ENCODE measurements at places on chromosomes 3 and 15. TPM values are rescaled to one million over a fixed set of nuclear protein-coding genes. Genes with fewer than 3 reads are reported as not detected.

DNA sequence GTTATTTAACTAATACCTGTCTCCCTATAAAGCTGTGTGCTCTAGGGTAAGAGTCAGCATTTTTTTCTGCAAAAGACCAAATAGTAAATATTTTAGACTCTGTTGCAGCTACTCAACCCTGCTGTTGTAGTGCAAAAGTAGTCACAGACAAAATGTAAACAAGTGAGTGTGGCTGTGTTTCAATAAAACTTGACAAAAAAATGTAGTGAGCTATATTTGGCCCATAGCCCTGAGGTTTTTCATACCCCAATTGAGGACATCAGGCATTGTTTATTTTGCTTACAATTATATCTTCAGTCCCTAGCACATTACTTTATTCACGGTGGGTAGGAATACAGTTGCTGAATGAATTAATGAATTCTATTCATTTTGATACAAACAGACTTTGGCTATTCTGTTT is 58.7 kb upstream of the TBC1D5 start:
- H3K4me3 ChIP-seq, result no peak overlapping the region
- no peak overlapping the region for H3K27ac ChIP-seq
- no peaks in the 10 kb centered on the region for H3K27me3 ChIP-seq
- H3K4me1 ChIP-seq, result peaks cover under 1% of the 10 kb centered on the region

GRCh38 chr3:76986876-76987474 is 52.9 kb upstream of the ROBO2 start:
- H3K27me3 ChIP-seq, result no peaks in the 10 kb centered on the region
- DNase-seq, result no peak
- H3K4me1 ChIP-seq, result no peaks in the 10 kb centered on the region
- H3K27ac ChIP-seq, result no peak overlapping the region
- no peaks in the 10 kb centered on the region for H3K36me3 ChIP-seq

DNA sequence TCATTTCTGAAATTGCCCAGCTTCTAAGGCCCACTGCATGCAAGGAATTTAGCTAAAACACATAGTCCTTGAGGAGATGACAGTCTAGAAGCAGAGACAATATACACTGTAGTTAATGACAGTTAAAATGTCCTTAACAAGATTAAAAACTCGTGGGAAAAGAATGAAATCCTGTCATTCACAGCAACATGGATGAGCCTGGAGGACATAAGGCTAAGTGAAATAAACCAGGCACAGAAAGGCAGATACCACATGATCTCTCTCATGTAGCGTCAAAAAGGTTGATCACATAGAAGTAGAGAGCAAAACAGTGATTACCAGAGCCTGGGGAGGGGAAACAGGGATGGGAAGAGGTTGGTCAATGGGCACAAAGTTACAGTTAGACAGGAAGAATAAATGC is 36.3 kb upstream of the GOLGA8J start:
- no peaks in the 10 kb centered on the region for H3K36me3 ChIP-seq
- no peak for DNase-seq
- no peak overlapping the region for H3K4me3 ChIP-seq
- H3K27me3 ChIP-seq, result peaks cover 11% of the 10 kb centered on the region
- H3K4me1 ChIP-seq, result no peaks in the 10 kb centered on the region

- H3K4me3 ChIP-seq, result no peak overlapping the region
- no peaks in the 10 kb centered on the region for H3K4me1 ChIP-seq
- no peak overlapping the region for H3K27ac ChIP-seq
Observed at GRCh38 chr15:92226020-92226612, 167.6 kb upstream of the ST8SIA2 start.

DNA sequence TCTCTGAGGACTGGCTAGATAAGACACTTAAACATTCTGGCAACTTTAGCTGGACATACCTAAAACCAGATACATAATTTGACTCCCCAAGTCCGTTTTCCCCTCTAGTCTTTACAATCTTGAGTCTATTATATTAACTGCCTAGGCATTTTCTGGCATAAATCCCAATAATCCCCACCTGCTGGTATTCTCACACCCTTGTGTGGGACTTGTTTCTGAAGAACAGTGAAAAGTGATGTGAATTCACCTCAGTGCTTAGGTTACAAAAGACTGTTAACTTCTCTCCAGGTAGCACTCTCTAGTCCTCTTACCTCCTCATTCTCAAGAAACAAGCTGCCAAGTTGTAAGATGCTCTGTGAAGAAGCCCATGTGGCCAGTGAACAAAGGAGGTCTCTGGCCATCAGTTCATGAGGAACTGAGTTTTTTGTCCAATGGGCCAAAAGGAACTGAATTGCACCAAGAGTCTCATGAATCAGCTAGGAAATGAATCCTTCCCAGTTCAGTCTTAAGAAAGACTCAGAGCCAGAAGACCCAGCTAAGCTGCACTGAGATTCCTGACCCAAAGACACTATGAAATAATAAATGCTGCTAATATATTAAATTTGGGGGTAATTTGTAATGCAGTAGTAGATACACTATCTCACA is 4.1 kb downstream of the OSBPL11 start:
- H3K4me1 ChIP-seq, result peaks cover 42% of the 10 kb centered on the region
- H3K36me3 ChIP-seq, result peaks cover 6% of the 10 kb centered on the region
- H3K27me3 ChIP-seq, result no peaks in the 10 kb centered on the region
- no peak for DNase-seq

GRCh38 chr15:97114900-97115760 is 784.6 kb downstream of the NR2F2 start:
- no peak overlapping the region for H3K27ac ChIP-seq
- no peaks in the 10 kb centered on the region for H3K36me3 ChIP-seq
- no peaks in the 10 kb centered on the region for H3K4me1 ChIP-seq
- DNase-seq, result no peak

GRCh38 chr3:17642474-17642873 is 100.0 kb downstream of the TBC1D5 start:
- peaks cover 23% of the 10 kb centered on the region for H3K4me1 ChIP-seq
- no peak for DNase-seq
- no peak overlapping the region for H3K27ac ChIP-seq
- no peaks in the 10 kb centered on the region for H3K27me3 ChIP-seq
- H3K4me3 ChIP-seq, result no peak overlapping the region

GRCh38 chr15:51289290-51289689 is 49.1 kb downstream of the CYP19A1 start:
- no peak for DNase-seq
- H3K4me1 ChIP-seq, result no peaks in the 10 kb centered on the region
- H3K36me3 ChIP-seq, result no peaks in the 10 kb centered on the region
- H3K27ac ChIP-seq, result no peak overlapping the region

DNA sequence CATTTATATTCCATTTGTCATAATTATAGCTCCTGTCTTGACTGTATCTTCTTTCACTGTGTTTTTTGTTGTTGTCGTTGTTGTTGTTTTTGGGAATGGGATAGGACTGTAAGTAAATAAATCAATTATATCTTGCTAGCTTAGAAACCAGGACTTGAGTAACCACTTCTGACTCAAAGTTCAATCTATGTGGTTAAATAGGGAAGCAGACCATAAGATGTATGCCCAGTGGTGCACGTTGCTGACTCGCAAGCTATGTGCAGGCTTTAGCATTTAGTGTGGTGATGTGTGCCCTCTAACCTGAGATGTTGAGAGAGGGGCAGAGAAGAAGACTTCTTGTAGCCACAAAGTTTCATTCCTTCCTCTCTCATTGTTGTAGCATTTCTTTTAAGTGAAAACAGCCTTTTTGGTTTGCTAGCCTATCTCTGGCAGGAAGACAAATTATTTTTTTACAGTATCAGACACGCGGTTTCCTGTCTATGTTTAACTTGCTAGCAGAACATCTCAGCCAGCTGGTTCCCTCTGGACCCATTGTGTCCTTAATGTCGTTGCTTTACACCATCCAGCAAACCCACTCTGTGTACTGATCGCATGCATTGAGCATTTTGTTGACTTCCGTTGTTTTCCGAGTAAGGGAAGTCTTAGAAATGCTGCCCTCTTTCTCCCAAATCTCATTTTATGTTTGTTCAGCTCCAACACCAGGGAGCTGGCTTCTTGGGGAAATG is 52.1 kb downstream of the TGFBR2 start:
- H3K4me3 ChIP-seq, result peak overlapping the region; percentile 62
- peaks cover 98% of the 10 kb centered on the region for H3K4me1 ChIP-seq
- H3K27me3 ChIP-seq, result no peaks in the 10 kb centered on the region
- peak overlapping the region; percentile 97 for H3K27ac ChIP-seq

DNA sequence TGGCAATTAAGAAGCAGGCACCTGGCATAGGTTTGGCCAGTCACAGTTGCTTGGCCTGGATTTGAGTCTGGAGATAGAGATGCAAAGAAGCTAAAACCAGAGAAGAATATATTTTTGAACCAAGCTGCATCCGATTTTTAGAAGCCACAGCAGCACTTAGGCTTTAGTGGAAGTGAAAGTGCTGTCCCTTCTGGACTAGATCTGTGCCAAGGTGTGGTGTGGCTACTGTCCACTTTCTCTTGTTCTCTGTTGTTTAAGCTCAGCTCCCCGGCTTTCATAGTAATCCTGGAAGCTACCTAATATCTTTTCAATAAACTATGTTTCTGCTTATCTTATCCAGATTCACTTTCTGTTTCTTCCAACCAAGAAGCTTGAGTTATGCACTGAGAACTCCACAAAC is 183.4 kb upstream of the THRB start:
- H3K27ac ChIP-seq, result no peak overlapping the region
- no peak overlapping the region for H3K4me3 ChIP-seq
- no peaks in the 10 kb centered on the region for H3K36me3 ChIP-seq
- no peak for DNase-seq
- peaks cover 6% of the 10 kb centered on the region for H3K4me1 ChIP-seq

DNA sequence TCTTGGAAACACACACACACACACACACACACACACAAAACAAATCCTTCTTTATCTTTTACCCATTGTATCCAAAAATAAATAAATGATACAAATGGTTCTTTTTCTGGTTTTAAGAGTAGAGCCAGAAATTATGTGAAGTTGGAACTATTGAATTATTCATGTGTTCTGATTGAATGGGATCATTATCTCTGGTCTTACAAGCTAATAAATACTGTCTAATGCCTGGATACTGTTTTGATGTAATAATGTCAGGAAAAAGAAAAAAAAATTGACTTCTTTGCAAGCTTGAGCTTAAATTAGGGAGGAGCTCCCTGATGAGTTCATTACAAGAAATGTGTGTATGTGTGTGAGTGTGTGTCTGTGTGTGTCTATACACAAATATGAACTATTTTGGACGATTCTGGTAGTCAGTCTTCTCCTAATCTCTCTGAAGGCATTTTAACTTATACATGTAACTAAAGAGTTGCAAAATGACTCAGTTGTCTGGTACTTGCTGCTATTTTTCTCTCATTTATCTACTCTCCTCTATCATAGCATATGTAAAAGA is 507.2 kb upstream of the AGTR1 start:
- H3K4me1 ChIP-seq, result no peaks in the 10 kb centered on the region
- H3K4me3 ChIP-seq, result no peak overlapping the region
- no peaks in the 10 kb centered on the region for H3K36me3 ChIP-seq
- H3K27me3 ChIP-seq, result no peaks in the 10 kb centered on the region
- no peak for DNase-seq
- H3K27ac ChIP-seq, result no peak overlapping the region

- no peak for DNase-seq
- H3K36me3 ChIP-seq, result no peaks in the 10 kb centered on the region
- H3K27ac ChIP-seq, result no peak overlapping the region
- H3K4me3 ChIP-seq, result peak overlapping the region; percentile 73
- peaks cover 11% of the 10 kb centered on the region for H3K4me1 ChIP-seq
Observed at GRCh38 chr15:65377105-65377975, 462 bp downstream of the IGDCC3 start.

DNA sequence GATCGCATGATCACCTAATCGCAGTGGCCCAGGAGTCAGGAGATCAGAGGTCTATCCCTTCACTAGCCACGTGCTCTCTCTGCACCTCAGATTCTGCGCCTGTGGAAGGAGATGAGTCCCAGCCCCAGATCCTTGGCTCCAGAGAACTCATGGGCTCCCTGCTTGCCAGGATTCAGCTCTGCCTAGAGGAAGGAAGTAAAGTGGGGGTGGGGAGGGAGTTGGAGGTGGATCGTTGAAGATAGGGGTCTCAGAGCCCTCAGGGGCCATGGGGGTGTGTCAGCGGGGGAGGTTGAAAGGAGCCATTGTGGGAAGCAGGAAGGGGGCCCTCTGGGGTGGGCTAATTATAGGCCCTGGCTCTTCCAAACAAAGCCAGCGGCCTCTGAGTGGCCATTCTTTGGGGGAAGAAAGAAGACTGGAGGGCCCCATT is 11.3 kb upstream of the STRA6 start:
- no peak overlapping the region for H3K27ac ChIP-seq
- H3K4me3 ChIP-seq, result no peak overlapping the region
- H3K27me3 ChIP-seq, result peaks cover 4% of the 10 kb centered on the region
- H3K36me3 ChIP-seq, result no peaks in the 10 kb centered on the region

DNA sequence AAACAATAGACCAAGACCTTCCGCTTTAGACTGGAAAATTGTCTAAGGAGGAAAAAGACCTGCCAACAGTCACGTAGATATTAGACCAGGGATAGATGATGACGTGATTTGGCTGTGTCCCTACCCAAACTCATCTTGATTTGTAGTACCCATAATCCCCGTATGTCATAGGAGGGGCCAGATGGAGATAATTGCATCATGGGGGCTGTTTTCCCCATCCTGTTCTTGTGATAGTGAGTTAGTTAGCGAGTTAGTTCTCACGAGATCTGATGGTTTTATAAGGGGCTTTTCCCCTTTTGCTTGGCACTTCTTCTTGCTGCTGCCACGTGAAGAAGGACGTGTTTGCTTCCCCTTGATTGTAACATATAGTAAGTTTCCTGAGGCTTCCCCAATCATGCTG is 31.7 kb upstream of the SUCLG2 start:
- H3K36me3 ChIP-seq, result peaks cover 3% of the 10 kb centered on the region
- peak overlapping the region; percentile 17 for H3K4me3 ChIP-seq
- H3K4me1 ChIP-seq, result peaks cover 32% of the 10 kb centered on the region
- DNase-seq, result peak; percentile 5

- H3K4me3 ChIP-seq, result no peak overlapping the region
- no peaks in the 10 kb centered on the region for H3K4me1 ChIP-seq
- no peaks in the 10 kb centered on the region for H3K36me3 ChIP-seq
- H3K27ac ChIP-seq, result no peak overlapping the region
Observed at GRCh38 chr3:31495971-31496665, 36.6 kb upstream of the STT3B start.

- peaks cover 4% of the 10 kb centered on the region for H3K4me1 ChIP-seq
- H3K27me3 ChIP-seq, result no peaks in the 10 kb centered on the region
- H3K27ac ChIP-seq, result no peak overlapping the region
- no peak overlapping the region for H3K4me3 ChIP-seq
- H3K36me3 ChIP-seq, result peaks cover 46% of the 10 kb centered on the region
Observed at GRCh38 chr3:11367143-11367693, 95.0 kb downstream of the ATG7 start.

GRCh38 chr15:58095415-58095814 is 29.9 kb upstream of the ALDH1A2 start:
- no peak overlapping the region for H3K27ac ChIP-seq
- no peak overlapping the region for H3K4me3 ChIP-seq
- peaks cover 11% of the 10 kb centered on the region for H3K27me3 ChIP-seq
- H3K36me3 ChIP-seq, result no peaks in the 10 kb centered on the region

Gene POLQ
- 20.1 TPM for total RNA-seq

Gene PLA2G4D
- total RNA-seq, result not detected

Gene RASGRF1
- not detected for total RNA-seq

Gene MYLK
- total RNA-seq, result not detected

Gene ADAM10
- total RNA-seq, result 76.3 TPM

Gene PPP1R14D
- not detected for total RNA-seq

Gene PP2D1
- not detected for total RNA-seq

Gene PLEKHO2
- 12.5 TPM for total RNA-seq

Gene ZNF860
- not detected for total RNA-seq

Gene SHISA5
- total RNA-seq, result 90.3 TPM

Gene ZIC4
- total RNA-seq, result not detected

Gene CFAP161
- total RNA-seq, result not detected

Gene ADAMTS7
- 0.10 TPM for total RNA-seq

Gene IL12A
- total RNA-seq, result not detected

Gene FAM43A
- 1.6 TPM for total RNA-seq

Gene TM4SF18
- total RNA-seq, result not detected

Gene P2RY14
- 0.12 TPM for total RNA-seq

Gene TMC3
- total RNA-seq, result not detected

Gene TMEM207
- total RNA-seq, result not detected
